ENCODE measurements at places on chromosomes 6 and 20.

DNA sequence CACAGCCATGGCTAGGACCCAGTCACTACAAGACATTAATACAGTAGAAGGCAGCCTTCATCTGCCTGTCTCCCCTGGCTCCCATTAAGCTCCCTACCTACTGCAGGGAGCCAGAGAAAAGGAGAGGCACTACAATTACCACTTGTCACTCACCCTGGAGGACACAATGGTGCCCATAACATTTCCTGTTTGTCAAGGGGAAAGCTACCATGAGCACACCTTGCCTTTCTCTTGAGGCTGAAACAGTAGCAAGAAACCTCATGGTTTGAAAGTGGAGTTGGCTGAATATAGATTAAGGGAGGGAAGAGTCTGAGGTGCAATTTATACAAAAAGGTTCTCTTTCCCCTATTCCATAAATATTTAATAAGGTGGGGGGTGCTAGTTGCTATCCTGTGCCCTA, 27.9 kb downstream of the STK38 start:
- DNase-seq: no peak

GRCh38 chr6:85237478-85237877, 212.4 kb upstream of the NT5E start:
- DNase-seq: no peak

DNA sequence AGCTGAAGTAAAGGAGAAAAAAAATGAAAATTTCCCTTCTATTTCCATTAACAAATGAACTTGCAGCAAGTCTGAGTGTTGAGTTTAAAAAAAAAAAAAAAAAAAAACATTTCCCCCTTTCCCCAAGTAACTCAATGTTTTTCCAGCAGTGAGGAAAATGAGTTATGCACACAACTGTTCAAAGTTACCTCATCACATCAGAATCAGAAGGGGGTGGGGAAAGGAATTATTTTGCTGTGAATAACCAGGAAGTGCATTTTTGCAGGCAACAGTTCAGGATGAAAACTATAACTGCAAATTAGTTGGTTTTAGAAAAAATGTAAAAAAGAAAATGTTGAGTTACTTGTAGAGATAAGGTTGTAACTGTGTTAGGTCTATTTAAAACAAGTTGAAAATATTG, 568.9 kb upstream of the CITED2 start:
- no peak for DNase-seq

- no peak for DNase-seq
Measured at GRCh38 chr6:152453421-152453820, 183.7 kb downstream of the SYNE1 start.

DNA sequence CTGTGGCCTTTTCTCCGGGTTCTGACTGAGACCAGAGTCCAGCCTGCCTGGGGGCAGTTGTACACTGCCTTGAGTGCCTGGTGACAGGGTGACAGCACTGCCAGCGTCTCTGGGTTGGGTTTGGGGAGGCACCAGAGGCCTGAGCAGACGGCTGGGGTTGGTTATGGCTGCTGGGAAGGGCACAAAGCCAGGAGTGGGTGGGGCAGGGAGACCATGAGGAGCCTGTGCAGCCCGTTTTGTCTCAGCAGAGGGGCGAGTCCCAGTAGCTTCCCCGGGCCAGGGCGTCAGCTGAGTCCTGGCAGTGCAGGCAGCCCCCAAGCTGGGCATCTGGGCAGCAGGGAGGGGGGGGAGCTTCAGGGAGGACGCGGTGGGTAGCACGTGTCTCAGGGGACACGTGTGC, 15.3 kb upstream of the SULF2 start:
- no peak for DNase-seq

GRCh38 chr6:5174244-5174643, 86.5 kb downstream of the LYRM4 start:
- no peak for DNase-seq

DNA sequence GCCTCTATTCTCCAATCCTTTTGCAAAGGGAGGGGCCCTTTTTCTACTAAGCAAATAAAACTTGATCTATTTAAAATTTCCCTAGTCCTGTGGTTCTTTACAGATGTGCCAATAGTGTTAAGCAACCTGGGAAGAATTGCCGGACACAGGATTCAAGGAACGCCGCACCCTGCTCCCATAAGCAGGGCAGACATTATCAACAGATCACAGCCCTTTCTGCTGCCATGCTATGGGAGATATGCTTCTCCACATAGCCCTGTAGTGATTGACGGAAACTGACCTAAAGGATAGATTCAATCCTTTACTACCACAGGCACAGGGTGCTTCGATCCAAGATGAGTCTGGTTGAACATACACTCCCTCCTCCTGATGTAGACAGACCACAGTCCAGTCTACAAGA, 118.4 kb upstream of the TRAF3IP2 start:
- no peak for DNase-seq

- no peak for DNase-seq
Measured at GRCh38 chr6:148441454-148441911, 98.8 kb downstream of the SASH1 start.

Measured in iPS-NIHi11 (cell line).